ENCODE measurements at places on chromosomes 12 and 14. TPM values are rescaled to one million over a fixed set of nuclear protein-coding genes. Genes with fewer than 3 reads are reported as not detected.

GRCh38 chr12:29754235-29755189, 29.2 kb downstream of the TMTC1 start:
- DNase-seq: no peak

SLC35F4 gene
- total RNA-seq: not detected

DNA sequence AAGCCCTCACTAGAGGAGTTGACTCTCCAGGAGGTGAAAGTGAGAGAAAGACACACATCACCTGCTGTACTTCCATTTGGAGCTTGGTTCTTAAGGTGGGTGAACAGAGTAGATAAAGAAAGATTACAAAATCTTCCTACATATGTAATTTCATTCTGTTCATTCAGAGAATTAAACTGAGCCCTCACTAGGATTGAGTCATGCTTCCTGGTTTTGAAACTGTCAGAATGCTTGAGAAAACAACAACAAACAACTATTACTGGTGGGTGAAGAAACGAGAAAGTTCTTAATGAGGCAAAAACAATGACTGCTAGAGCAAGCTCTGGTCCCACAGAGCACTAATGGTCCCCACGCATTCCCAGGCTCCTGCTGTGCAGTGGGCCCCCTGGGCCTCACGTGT, 841.7 kb downstream of the VRK1 start:
- no peak for DNase-seq

DNA sequence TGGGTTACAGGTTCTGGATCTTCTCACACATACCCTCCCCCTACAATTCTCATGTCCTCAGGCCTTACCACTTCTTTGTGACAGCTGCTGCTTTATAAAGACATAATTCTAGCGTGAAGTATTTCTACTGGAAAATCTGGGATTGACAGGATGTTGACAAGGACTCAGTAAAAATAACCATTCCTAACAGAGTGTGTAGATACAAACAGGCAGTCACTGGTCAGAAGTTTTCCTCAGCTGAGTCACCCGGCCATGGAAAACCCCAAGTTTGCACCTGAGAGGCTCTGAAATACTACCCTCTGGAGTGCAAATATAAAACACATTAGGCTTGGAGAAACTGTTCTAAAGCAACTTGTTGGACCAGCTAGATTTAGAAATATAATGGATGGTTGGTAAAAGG, 54.4 kb downstream of the SPPL3 start:
- peak; percentile 20 for DNase-seq

KRT79 gene
- not detected for total RNA-seq

DNA sequence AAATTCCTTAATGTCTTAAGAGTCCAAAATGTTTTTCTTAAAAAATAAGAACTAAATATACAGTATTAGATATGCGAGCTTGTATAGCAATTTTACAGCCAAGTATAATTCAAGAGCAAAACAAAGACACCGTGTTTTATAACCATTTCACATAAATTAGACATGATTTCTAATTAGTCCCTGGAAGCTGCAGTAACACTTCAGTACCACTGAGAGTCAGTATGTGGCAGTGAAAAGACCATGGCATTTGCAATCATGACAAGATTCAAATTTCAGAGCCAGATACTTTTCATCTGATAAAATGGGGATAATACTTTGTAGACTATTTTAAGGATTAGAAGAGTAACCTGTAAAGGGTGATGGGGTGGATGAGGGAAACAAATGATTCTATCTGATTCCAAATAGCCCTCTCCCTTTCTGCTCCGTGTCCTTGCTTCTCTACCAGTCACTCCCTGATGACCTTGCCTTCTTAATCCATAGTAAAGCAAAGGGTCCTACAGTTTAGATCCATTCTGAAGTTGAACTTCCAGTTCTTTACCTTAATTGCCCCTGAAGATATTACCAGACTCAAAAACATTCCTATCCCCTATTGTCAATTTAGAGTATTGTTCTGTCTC, 145.4 kb upstream of the ABCD2 start:
- DNase-seq: no peak

DIO2 gene
- total RNA-seq: not detected

IKZF4 gene
- total RNA-seq: 14.4 TPM

DNA sequence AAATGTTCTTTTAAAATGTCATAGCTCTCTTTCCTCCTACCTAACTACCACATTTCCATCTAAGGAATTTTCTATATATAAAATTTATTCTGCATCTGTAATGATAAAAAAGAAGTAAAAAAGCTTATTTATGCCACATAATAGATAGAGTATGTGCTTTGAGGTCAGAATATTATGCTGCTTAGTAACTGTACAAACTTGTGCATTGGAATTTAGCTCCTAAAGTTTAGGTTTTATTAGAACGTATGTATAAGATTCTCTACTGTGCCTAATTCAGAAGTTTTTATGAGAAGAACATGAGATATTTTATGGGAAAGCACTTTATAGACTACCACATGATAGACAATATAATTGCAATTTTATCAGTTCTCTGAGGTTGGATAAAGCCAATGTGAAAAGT, 384.6 kb downstream of the SLC16A7 start:
- DNase-seq: no peak

GRCh38 chr14:57729208-57730187, 136.4 kb downstream of the SLC35F4 start:
- no peak for DNase-seq

GRCh38 chr12:115109863-115110262, 425.9 kb upstream of the TBX3 start:
- DNase-seq: no peak
